Stimulated activated CD8-positive, alpha-beta memory T cell treated with anti-CD3 and anti-CD28 coated beads, Interleukin-12 subunit alpha, Interleukin-12 subunit beta, amount 100 ng/mL, for 1 hour (primary cell): ENCODE measurements at places on chromosomes 7 and 10.

DNA sequence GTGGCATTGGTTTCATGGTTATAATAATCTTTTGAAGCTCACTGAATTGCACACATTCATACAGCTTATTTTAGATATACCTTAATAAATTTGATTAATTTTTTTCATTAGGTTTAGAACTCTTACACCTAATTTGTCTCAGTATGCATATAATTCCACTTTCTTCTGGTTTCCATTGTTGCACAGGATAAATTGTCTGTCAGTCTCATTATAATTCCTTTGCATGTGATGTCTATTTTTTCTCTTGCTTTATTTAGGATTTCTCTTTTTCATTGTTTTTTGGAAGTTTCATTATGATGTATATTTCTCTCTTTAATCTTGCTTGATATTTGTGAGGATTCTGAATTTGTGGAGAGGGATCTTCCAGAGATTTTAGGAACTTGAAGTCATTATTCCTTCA, 84.7 kb downstream of the ARL5B start:
- DNase-seq: no peak

- DNase-seq: no peak
Observed at GRCh38 chr10:26759008-26759407, 61.5 kb downstream of the PDSS1 start.

DNA sequence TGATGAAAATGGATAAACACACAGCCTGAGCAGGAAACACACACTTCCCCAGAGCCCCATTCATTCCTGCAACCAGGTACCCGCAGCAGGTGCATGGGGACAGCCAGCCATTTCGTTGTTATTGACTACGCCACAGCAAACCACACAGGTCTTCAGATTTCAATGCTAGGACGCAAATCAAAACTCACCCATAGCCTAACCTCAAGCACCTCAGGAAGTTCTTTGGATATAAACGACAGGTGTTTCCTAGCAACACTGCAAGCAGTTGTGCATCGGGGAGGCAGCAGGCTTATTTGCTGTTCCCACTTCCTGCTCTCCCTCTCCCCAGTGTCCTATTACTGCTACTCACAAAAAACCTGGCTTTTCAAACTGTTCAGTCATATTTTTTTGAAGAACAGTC, 176.5 kb upstream of the FRMD4A start:
- peak; percentile 4 for DNase-seq

DNA sequence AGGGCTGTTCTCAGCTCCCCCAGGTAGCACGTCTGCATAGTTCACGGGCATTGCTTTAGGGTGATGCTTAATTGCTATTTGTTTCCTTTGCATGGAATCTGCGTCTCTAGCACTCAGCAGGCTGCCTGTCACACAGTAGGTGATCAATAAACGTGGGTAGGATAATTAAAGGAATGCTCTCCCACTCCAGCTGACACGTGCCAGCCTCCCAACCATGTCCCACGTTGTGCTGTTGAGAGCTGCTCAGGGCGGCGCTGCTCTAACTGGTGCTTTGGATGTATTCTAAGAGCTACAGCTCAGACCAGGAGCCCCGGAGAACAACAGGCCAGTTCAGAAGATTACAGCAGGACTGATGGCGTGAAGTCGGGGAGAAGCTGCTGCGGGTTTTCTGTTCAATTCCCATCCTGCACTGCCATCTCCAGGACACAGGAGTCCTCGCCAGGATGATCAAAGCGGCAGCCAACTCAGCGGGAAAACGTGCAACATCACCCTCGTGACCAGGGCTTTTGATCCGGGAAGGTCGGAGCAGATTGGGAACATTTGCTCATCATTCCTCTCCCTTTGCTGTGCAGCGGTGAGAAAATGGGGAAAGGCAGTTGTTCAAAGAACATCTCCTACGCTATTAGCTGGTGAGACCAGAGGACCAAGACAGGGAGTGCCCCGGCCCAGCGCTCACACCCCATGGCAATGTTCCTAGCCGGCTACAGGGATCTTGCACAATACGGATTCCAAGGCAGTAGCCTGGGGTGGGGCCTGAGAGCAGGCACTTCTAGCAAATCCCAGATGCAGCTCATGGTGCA, 50.5 kb upstream of the FOXK1 start:
- no peak for DNase-seq

DNA sequence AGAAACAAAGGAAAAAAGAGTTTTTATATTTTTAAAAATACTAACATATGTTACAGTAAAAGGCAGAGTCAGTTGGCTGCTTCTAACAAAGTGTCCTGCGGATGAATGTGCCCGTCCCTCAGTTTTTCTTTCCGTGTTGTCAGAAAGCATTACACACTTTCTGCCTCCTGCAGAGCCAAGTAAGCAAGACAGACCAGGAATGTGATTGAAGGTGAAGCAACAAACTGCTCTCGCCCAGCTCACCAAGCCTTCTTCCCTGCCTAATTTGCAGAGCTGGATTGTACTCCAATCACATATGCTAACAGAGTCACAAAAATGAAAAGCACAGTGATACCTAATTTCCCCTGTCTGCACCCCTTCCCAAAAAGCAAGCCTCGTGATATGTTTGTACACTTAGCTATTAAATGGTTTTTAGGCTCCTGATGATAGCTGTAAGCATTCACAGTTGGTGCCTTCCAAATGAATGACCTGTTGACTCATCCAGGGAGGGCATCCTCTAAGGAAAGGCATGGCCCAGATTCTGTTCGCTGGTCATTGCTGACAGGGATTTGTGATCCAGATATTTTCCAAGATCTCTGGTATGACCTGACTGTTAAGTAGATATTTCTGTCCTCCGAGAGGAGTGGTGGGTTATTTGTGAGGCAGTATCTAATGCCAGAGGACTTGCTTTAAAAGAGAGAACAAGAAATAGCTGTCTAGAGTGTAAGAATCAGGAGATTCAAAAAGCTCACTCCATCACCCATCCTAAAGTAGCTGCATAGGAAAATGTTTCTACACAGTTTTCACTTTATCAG, 187.3 kb upstream of the PLXDC2 start:
- DNase-seq: no peak

DNA sequence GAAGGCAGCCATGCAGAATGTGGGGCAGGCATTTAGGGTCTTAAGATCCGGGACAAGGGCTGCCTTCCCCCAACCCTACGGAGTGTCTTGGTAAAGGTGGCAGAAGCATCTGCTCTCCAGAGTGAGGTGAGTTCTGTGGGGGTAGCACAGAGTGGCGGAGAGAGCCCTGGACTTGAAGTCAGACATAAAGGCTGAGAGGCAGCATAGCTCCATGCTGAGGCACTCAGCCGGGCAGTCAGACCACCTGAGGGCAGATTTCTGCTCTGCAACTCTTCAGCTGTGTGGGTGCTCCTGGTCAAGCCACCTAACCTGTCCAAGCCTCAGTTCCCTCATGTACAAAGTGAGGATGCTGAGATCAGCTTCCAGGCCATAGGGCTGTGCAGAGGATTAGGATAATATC, 81.0 kb downstream of the CRTAC1 start:
- DNase-seq: no peak

DNA sequence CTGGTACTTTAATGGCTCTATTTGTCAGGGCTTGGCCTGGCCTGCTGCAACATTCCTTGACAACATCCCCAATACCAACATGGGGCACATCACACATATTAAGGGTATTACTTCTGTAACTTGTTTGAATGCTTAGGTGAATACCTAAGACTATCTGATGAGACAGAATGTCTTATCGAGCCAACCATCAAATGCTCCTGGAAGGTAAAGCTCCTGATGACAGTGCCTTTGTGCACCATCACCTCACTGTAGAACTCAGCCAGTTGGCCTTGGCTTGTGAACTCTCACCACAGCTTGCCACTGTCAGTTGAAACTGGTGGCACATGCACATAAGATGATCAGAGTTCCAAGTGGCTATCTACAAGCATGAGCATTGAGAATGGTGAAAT, 3.7 kb upstream of the MYO1G start:
- no peak for DNase-seq

GRCh38 chr10:27020243-27020642, 80.1 kb downstream of the ANKRD26 start:
- no peak for DNase-seq

GRCh38 chr7:18829858-18830285, 287.6 kb downstream of the TWIST1 start:
- no peak for DNase-seq

DNA sequence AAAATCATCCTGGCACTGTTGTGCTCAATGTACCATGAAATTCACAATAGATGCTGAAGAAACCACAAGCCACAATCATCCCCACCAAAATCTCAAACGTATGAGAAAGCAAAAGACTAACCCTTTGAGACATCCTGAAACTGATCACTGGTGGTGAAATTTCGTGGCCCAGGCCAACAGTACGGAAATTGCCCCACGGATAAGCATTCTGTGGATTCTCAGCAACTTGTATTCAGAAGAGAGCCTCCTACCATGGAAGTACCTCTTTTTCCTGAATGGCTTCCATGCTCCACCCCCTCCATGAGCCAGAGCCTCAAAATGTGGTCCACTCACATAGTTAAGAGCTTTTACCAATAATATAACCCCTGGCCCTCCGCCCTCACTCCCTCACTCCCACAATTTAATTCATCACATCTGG, 163.9 kb upstream of the AUTS2 start:
- DNase-seq: no peak

- DNase-seq: no peak
Observed at GRCh38 chr10:76341740-76342139, 910.3 kb downstream of the LRMDA start.

DNA sequence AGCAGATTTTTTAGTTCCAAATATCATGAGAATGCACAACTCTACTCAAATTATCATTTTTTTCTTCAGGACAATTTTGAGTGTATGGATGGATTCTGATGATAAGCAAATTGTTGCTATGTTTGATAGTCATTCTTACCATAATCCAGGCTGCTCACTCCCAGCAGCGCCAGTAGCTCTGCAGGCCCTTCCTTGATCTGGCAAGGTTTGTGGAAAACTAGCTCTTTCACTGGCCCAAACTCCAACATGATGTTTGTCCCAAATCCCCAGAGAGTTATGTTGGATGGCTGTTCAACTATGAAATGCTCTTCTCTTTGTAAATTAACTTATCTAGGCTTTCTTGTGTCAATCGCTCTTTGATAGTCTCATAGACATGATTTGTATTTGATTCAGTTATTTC, 933.7 kb downstream of the DNAJB9 start:
- DNase-seq: no peak

DNA sequence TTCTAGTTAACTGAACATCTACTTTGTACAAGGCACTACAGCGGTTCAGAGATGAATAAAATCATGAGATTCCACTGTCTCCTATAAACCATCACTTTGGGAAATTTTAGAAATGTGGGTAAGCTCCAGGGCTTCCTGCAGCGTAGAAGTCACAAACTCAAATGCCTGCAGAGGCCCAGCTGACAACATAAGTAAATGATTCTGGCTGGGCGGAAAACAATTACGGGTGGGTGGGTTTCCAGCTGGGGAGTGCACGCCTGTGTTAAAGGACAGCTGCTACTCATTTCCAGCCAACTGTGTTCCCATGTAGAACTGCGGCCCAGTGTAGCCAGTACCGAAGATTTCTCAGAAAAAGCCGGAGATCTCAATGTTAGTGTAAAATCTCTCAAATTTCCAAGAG, 69.5 kb upstream of the ATRNL1 start:
- no peak for DNase-seq

GRCh38 chr10:23338155-23338828, 6.3 kb downstream of the C10orf67 start:
- DNase-seq: no peak

GRCh38 chr10:15775513-15775912, 55.8 kb upstream of the ITGA8 start:
- no peak for DNase-seq

GRCh38 chr7:82318786-82319185, 124.8 kb downstream of the CACNA2D1 start:
- no peak for DNase-seq

DNA sequence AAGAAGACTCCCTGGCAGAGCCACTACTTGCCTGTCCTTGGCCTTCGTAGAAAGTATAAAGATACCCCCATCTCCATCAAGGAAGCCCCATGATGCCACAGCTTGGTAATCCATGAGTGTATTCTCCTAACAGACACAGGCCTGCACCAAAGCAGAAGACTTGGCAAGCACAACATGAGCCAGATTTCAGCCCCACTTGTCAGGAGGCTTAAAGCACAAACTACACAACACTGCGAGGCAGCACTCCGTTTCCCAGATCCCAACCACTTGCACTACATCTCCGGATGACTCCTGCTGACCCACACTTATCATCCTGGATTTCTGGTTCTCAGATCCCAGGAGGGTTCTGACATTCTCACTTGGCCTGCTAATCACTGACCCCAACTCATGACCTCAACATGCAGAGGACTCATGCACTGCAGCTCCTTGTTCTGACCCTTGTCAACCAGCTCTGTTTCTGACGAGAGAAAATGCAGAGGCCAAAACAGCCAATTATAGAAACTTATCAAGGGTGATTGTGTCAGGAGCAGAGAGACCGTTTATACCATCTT, 100.8 kb downstream of the RELN start:
- DNase-seq: no peak

GRCh38 chr10:127492607-127493250, 56.4 kb upstream of the NPS start:
- DNase-seq: no peak

GRCh38 chr7:66771795-66772194, 31.3 kb downstream of the RABGEF1 start:
- DNase-seq: no peak

- no peak for DNase-seq
Observed at GRCh38 chr7:264541-265191, 25.3 kb upstream of the FOXL3 start.

GRCh38 chr7:41955893-41956675, 253.2 kb upstream of the INHBA start:
- no peak for DNase-seq

- no peak for DNase-seq
Observed at GRCh38 chr7:22278660-22279059, 78.3 kb downstream of the RAPGEF5 start.

DNA sequence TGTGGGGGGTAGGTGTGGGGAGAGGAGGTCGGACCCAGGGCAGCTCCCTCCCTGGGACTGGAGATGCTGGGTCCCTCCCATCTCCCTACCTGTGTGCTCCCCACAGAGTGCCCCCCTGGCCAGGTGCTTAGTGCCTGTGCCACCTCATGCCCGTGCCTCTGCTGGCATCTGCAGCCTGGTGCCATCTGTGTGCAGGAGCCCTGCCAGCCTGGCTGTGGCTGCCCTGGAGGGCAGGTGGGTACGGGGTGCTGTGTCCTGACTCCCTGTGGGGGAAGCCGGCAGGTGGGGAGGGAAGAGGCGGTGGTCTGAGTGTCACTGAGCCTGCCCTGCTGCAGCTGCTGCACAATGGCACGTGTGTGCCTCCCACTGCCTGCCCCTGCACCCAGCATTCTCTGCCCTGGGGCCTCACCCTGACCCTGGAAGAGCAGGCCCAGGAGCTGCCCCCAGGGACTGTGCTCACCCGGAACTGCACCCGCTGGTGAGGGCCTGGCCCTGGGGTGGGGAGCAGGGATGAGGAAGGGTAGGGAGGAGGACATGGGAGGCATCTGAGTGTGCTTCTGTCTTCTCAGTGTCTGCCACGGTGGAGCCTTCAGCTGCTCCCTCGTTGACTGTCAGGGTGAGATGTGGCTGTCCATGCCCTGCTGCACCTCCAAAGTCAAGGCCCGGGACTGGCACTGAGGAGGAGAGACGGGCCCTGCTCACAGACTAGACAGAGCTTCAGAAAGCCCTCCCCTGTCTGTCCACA, 11.7 kb upstream of the ZNF862 start:
- DNase-seq: no peak

GRCh38 chr7:19181634-19182033, 36.4 kb upstream of the FERD3L start:
- no peak for DNase-seq
